WTC11 (cell line): ENCODE measurements at places on chromosomes 1 and 21.

GRCh38 chr1:231629132-231629531 is 2.5 kb downstream of the DISC1 start:
- no peak for DNase-seq

DNA sequence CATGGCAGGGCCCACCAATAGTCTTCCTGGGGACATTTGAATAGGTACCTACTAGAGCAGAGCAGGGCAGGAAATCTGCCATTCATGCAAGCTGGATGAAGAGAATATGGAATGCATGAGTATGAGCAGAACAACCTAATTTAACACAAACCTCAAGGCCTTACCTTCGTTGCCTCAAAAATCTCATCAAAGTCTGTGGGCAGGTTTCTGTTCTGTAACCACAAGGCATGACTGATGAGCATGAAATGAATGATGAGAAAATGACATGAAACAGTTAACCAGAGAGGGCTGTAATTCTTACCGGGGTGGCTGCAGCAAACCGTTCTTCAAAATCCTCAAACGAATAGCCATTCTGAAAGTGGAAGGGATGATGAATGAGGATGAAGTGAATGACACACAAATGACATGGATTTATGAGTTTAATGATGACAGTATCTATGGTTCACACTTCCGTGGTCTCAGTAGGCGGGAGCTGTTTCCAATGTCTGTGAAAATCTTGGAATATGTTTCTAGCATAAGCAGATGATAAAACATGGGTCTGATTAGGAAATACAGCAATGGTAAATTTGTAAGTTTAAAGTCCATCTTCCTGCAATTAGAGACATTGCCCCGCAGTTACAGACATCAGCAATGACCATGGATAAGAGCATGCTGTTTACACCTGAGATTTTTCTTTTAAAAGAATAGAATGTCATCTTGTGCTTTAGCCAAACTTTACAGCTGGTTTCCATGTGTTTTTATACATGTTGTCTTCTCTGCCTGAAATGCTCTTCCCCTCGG is 67.6 kb upstream of the C8B start:
- DNase-seq, result no peak

- no peak for DNase-seq
Observed at GRCh38 chr1:70495370-70495769, 84.3 kb downstream of the CTH start.

DNA sequence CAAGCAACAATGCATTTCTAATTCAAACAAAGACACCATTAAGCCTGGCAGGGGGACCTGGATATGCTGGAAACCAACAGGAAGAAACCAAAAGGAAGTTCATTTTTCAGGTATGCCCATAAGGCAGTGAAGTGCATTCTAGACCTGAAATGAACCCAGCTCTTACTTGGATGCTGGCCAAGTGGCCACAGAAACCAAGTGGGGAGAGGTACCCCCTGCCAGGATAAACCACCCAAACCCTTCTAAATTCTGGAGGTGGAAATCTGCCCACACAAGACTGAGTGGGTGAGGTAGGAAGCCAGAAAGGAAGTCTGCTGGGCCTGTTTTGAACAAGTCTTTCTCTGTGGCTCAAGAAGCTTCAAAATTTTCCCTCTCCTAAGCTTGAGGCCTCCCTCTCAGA is 2.6 kb downstream of the CD5L start:
- no peak for DNase-seq

GRCh38 chr1:37151789-37152188 is 117.5 kb upstream of the GRIK3 start:
- DNase-seq, result no peak
